ENCODE measurements at places on chromosomes 1 and 21.

DNA sequence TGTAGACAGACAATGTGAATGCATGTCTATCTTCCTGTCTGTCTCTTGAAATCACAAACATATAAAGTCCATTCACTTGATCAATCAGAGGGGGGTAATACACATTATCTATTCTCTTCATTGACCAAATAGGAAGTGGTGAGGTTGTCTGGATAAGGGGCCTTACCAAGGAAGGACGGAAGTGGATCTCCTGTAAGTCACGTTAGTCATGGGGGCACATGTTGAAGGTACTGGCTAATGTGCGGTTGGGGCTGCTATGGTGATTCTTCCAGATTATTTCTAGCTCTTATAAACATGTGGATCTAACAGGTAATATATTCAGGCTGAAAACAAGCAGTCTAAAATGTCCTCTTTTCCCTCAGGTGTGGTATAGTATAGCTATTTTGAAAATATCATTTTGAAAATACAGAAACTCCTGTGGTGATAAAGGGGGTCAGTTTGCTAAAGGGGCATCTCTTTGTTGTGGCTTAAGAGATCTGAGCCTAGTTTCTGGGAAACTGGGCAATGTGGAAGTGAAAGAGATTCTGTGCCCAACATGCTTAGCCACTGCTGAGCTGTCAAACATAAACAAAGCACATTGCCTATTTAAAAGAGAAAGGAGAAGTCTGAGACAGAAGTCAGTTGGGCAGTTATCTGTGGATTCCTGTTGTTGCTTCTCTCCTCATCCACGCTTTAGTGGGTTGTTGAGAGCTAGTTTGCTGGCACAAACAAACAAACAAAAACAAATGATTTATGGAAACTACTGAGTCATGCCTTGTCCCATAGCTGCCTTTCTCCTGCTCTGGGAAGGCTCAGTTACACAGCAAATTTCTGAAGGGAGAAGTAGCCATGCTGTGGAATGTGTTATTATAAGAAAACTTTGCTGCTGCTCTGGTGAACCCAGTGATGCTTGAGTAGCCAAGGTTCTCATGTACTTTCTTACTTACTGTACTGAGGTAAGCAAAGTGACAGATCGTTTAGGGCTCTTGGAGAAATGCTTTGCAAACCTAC lies 166.9 kb downstream of the HLX start:
- no peak for DNase-seq

DNA sequence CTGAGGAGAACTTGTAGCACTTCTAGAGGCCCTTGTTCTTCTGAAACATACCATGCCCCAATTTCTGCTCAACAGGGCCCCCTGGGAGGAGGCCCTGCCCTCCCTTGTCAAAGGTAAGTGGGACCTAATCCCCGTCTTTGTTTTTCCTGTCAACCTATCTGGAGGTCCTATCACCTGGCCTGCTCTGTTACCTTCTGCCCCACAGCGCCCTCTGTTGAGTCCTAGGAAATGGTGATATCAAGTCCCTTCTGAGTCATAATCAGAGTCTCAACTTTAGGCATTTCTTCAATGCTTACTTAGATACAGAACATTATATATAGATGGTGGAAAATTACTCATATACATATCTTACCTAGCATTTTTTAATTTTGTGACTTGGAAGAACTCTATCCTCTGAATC lies 28.2 kb upstream of the FCRL4 start:
- no peak for DNase-seq

DNA sequence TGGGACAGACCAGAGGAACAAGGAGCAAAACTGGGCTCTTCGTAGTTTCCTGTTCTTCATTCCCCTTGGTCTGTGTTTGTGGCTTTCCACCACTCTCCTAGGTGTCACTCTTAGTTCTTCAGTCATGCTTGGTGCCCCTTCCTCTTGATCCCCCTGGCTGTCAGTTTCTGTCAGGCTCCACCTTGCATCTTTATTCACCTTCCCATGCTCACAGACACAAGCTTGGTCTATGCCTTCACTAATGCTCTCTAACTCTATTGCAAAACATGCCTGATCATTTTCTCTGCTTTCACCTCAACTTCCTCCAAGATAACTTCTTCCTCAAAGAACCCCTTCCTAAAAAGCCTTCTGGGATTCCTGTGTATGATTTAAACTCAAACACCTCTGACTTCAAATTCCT lies 122.9 kb downstream of the GLUL start:
- DNase-seq, result no peak

GRCh38 chr1:41919764-41920397 lies 1.2 kb upstream of the HIVEP3 start:
- DNase-seq, result peak; percentile 80

GRCh38 chr1:231934797-231935196 lies 308.2 kb downstream of the DISC1 start:
- no peak for DNase-seq

DNA sequence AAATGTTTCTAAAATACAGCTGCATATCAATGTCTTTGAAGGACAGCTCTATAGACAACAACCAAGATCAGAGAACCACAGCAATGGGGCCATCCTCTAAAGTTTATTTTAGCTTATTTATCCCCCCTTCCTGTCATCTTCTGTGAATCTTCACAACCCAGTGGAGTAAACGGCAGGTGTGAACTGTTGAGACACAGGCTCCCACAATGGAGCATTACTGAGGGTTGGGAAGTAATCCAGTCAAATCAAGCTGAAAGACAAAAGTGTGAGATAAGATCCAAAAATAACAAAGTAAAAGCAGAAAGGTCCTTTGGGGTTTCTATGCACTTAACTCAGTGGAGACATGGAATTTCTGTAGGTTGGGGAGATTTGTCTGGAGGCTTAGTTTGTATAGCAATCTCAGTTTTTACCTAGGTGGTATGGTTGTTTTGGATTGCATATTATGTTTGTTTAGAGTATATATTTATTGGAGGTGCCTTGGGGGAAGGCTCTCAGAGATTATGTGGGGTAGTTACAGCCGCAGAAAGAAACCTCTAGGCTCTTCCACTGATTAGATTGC lies 286.9 kb upstream of the ADGRL2 start:
- no peak for DNase-seq

All from stimulated activated CD4-positive, alpha-beta T cell treated with anti-CD3 and anti-CD28 coated beads, TNF-alpha, amount 100 ng/mL, for 24 hours (primary cell).